HT-29 (cell line): ENCODE measurements at places on chromosomes 5 and 9.

DNA sequence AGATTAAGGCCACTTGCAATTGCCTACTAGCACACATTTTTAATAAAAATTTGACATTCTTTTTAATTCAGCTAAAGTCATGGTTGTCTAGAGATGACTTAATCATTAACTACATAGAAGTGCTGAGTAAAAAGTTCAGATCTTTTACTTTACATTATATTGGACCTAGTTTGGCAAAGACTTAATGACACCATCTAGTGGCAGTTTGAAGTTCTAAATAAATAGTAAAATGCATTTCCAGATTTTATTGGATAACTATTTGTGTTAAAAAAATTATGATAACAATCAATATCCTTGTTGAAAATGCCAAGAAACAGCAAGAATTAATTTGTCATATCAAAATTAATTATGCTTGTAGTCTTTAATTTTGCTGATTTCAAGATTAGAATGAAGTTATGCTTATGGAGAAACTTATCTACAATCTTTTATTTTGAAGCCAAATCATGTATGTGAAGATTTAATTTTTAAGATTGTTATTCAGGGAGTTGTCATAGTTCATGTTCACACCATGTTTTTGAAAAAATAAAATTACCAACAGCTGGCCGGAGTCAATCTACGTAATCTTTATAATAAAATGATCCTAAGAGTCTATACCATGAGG is 69.6 kb upstream of the PJA2 start:
- peak; percentile 32 for DNase-seq

- DNase-seq: no peak
Measured at GRCh38 chr9:98104445-98104881, 14.6 kb downstream of the TRIM14 start.

DNA sequence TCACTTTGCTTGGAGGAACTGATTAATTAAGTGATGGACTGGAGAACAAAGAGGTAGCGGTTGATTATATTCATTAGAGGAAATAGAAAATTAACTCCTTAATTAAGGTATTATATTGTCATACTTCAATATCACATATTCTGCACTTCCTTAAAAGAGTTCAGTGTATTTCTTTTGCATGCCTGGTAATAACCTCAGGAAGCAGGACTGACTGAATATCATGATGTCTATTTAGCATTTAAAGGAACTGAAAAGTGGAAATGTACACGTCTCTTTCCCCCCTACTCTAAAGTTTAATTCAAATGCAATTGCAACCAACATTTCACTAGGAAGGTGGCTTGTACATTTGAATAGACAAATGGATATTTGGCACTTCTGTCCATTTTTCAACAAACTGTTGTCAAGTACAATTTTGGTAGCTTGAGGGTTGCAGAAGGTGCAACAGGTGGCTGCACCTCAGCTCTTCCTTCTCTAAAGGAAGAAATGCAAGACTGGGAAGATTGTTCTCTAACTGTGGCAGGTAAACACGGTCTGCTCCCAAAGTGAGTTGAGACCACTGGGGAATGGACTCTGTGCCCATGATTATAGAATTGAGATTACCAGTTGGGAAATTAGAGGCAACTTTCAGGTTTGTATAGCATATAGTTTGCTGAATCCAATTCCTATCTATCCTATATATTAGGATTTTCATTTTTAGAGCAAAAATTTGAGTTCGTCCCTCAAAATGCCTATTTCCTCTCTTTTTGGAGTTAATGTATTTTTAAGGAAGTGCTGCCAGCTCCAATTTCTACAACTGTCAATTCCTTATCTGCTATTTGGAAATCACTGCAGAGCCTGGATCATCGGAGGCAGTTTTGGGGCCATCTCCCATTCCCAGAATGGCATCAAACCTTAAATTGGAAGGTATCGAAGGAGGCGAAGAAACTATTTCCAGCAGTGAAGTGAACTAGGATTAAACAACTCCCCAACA is 98.9 kb upstream of the TAF11L2 start:
- no peak for DNase-seq

DNA sequence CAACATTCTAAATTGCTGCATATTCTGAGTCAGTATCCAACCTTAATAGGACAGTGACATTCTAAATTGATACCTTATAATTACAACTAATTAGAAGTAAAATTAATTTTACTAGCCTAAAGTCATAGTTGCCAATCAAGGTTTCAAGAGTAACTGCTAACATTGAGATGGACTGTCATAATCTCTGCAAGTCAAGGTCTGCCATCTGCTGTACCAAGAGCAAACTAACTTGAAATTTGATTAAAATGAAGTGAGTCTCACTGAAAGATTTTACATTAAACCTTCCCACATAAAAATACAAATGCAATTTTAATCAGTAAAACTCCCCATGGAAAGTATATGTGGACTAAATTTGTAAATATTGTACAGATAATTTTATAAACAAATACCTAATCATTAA is 235.3 kb downstream of the PRDM9 start:
- DNase-seq: peak; percentile 28

GRCh38 chr9:71690689-71691435 is 77.5 kb downstream of the CEMIP2 start:
- DNase-seq: no peak

- no peak for DNase-seq
Measured at GRCh38 chr9:25412646-25413045, 265.6 kb downstream of the TUSC1 start.
